Fibroblast of skin of right biceps (primary cell): ENCODE measurements at places on chromosomes 13 and 19.

- DNase-seq, result no peak
Measured at GRCh38 chr13:46817838-46818476, 21.0 kb upstream of the ESD start.

- DNase-seq, result no peak
Measured at GRCh38 chr19:38815059-38816001, 2.6 kb upstream of the LGALS4 start.

DNA sequence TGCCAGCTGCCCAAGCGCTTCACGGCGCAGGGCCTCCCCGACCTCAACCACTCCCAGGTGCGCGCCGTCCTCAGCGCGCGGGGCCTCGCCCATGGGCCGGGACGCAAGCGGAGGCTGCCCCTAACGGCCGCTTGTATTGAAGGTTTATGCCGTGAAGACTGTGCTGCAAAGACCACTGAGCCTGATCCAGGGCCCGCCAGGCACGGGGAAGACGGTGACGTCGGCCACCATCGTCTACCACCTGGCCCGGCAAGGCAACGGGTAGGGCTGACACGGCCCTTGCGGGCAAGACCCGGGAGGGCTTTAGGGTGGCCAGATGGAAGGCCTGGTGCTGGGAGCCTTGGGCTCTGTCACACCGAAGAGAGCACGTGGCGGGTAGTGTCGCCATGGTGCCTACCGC lies 23.2 kb downstream of the UPF1 start:
- DNase-seq, result no peak

DNA sequence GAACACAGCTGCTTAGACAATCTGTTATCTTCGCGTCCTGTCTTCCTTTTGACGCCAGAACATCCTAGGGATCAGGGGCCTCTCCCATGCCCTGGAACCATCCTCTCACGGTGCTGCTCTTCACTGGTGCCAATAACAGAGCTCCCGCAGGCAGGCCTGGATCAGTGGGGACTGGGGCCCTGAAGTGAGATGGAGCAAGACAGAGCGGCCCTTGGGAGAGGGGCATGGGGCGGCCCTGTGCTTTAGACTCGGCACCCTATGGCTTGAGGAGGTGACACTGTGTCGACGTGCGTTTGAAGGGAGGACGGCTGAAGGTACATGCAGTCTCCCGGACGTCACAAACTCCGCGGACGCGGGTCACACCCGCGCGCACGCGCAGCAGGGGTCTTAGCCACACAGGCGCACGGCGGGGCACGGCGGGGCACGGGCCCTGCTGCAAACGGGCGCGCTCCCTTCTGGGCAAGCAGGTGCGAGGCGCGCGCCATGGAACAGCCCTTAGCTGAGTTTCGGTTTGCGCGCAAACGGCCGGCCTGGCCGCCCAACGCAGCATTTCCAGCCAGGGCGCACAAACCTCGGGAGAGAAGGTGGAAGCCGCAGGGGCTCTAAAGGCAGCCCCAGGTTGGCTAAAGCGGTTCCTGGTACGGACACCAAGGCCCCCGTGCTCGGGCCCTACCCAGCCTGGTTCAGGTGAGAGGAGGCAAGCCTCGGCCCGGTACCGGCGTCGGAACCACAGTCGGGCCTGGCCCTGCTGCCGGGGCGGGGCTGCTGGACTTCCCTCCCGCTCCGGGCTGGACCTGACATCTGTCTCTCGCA lies 16.5 kb upstream of the RNF17 start:
- peak; percentile 5 for DNase-seq

DNA sequence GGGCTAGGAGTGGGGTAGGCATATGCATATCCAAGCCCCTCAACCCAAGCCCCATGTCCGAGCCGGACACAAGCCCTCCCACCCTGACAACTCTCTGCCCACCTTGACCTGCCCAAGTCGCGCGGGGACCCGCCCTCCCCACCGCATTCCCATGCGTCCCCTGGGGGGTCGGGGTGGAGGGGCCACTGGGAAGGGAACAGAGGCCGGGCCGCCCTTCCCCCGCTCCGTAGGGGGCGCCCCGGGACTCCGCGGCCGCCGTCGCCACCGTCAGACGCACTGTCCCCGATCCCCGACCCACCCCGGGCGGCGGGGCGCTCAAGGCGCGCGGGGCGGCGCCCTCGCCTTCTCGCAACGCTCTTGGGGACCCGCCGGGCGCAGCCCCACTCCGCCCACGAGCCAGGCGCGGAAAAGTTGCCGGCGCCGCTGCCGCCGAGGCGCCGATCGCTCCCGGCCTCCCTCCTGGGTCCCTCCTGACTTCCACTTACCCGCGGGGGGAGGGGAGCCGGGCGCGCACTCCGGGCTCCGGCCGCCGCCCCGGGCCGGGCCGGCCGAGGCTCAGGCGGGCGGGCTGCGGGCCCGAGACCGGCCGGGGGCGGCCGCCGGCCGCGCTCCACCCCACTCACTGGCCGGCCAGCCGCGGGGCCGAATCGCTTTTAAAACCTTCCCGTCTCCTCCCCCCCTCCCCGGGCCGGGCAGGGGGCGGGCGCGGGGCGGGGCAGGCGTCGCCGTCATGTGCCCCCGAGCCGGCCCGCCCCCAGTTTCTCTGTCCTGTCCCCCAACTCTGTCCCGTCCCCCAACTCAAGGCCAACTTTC lies 34.4 kb upstream of the NANOS3 start:
- DNase-seq, result peak; percentile 85

DNA sequence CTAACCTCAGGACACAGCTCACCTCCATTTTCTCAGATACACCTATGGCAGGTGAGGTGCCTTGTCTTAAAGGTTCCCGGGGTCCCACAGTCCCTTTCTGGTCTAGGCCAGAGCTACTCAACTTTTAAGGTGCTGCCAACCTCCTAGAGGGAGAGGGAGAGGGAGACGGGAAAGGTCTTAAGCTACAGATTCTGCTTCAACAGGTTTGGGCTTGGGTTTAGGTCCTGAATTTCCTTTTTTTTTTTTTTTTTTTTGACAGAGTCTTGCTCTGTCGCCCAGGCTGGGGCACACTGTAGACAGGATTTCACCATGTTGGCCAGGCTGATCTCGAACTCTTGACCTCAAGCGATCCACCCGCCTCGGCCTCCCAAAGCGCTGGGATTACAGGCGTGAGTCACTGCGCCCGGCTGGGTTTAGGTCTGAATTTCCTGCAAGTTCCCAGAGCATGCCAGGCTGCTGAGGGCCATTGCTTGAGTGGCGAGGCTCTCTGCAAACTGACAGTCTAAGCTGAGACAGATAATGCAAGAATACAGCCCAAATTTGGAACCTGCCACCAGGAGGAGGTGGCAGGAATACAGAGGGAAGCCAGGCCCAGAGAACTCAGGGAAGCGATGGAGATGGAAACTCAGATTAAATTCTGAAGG lies 7.8 kb upstream of the SYCN start:
- no peak for DNase-seq

DNA sequence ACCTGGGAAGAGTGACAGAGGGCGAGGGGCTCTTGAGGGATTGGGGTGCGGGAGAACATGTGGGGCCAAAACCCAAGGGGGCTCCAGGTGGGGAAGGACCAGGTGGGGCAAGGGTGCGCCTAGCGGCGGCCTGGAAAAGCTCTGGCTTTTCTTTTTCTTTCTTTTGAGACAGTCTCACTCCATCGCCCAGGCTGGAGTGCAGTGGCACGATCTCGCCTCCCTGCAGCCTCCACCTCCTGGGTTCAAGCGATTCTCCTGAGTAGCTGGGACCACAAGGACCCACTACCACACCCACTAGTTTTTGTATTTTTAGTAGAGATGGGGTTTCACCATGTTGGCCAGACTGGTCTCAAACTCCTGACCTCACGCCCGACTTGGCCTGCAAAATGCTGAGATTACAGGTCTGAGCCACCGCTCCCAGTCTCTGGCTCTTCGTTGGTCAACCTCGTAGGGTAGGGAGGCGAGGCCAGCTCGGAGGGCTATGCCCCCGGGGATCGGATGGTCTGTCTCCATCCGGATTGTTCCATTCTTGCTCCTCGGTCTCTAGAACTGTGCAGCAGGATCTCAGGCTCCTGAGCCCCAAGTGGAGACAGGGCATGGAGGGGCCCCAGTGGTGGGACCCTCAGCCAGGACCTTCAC lies 3.7 kb downstream of the GADD45B start:
- peak; percentile 31 for DNase-seq

DNA sequence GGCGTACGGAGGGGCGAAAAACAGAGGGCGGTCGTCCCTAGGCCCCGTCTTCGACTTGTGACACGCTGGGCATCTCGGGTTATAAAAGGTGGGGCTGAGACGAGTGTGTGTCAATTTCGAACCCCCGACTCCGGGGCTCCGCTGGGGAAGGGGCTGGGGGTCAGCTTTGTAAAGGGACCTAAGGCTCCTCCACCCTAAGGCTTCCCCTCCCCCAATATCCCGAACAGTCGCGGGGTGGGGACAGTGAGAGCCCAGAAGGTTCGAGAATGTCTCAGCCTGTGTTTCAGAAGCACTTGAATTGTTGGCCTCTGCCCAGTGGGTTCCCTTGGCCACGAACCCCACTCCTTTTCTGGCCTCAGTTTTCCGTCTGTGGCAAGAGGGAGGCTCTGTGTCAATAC lies 450 bp downstream of the SELENOW start:
- DNase-seq, result no peak

DNA sequence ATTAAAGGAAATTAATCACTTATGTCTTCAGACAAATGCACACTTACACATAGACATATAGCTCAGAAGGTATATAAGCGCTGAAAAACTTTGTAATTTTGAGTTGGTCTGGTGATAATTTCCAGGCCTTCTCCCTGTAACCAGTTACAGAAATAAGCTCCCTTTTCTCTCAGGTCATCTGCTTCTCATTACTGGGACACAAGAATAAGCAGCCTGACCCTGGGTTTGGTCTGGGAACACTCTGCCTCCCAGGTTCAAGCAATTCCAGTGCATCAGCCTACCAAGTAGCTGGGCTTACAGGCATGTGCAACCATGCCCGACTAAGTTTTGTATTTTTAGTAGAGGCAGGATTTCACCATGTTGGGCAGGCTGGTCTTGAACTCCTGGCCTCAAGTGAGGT lies 274.5 kb downstream of the LMO7 start:
- no peak for DNase-seq

DNA sequence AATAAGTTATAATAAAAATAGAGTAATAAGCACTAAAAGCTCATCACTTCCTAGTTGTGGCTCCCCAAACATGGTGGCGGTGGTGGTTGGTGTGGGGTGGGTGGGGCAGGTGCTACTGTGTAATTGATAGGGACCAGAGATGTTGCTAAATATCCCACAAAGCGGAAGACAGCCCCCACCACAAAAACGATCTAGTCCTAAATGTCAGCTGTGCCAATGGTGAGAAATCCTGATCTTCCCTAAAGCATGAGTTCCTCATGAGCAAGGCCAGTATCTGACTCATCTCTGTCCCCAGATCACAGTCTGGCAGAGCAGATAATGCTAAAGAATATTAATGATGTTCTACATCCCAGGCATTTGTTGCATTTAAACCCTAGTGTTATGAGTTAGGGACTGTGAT lies 1.9 kb upstream of the EDDM13 start:
- peak; percentile 10 for DNase-seq

- no peak for DNase-seq
Measured at GRCh38 chr13:99905814-99906213, 65.8 kb downstream of the ZIC5 start.

GRCh38 chr13:96065849-96066248 lies 12.6 kb upstream of the UGGT2 start:
- no peak for DNase-seq

DNA sequence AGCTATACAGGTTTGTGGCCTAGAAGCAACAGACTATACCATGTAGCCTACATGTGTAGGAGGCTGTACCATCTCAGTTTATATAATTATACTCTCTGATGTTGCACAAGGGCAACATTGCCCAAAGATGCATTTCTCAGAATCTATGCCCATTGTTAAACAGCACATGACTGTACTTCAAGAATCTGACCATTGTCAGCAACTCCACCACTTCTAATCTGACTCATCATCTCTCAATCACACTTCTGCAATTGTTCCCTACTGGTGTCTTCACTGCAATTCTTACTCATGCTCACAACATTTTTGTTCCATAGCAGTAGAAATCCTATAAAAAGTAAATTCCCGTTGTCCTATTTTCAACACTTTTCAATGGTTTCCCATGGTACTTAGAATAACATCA lies 63.9 kb upstream of the ATXN8OS start:
- DNase-seq, result no peak

DNA sequence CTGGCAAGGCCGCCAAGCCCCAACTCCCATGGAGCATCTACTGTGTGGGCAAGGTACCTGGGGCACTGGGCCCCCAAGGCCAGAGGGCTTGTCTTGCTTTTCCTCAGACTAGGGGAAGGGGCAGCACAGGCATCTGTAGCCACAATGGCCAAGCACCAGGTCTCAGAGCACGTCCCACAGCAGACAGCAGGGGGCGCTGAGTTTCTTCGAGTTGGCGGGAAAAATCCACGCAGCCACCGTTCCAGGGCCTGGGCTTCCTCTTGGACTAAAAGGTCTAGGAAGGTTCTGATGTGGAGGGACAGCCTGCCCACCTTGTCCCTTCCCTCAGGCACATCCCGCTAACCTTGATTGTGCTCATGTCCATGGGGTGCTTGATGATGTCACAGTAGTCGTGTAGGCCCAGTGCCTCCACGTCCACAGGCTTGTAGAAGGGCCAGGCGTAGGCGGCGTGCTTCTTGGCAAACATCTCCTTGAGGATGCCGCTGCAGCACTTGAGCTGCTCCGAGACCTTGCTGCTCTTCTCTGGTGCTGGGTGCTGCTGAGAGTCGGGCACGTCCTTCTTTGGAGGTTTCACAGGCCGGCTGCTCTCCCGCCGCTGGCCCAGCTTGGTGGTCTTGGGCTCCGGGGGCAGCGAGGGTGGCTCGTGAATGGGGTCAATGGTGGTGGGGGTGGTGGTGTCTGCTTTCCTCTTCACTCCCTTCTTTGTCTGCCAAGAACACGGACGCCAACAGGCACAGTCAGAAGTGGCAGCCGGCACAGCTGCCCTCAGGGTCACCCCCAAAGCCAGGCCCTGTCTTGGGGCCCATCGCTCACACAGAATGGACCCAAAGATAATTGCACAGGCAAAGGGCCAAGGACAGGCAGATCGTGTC lies 32.0 kb upstream of the EPHX3 start:
- DNase-seq, result peak; percentile 57

DNA sequence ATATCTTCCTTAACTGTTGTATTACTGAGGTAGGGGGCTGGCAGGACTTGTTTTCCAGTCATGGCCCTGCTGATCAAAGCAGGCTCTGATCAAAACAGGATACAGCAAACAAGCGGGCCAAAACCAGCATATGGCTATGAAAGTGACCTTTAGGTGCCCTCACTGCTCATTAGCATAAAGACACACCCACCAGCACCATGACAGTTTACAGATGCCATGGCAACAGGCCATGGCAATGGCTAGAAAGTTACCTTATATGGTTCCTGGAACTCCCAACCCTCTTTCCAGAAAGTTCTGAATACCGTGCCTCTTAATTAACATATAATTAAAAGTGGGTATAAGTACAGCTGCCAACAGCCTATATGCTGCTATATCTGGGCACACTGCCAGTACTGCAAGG lies 551.4 kb upstream of the SGCG start:
- DNase-seq, result no peak
